ENCODE measurements at places on chromosomes 11 and 22.

DNA sequence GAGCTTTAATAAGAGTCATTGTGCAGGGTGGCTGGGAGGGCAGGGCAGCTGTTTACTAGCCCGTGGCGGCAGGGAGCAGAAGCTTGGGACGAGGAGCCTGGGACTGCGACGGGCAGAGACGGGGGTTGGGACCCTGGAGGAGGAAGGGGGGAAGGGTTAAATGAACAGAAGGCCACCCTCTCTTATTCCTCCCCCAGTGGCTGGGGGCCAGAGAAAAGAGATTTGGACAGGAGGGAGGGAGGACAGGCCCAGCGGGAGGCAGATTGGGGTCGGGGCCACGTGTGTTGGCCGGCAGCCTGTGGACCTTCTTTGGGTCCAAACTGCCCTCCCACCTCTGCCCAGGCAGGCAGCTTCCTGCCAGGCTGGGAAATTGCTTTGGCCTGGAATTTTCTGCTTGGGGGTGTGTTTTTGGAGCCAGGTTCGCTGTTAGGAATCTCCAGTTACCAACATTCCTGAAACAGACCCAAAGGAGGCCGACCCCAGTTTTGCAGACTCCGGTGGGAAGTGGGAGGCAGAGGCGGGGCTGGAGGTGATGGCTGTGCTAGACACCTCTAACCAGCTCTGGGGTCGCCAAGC is 50.2 kb downstream of the APOL3 start:
- no peak for DNase-seq

GRCh38 chr11:76596652-76597051 is 73.9 kb downstream of the LRRC32 start:
- no peak for DNase-seq

DNA sequence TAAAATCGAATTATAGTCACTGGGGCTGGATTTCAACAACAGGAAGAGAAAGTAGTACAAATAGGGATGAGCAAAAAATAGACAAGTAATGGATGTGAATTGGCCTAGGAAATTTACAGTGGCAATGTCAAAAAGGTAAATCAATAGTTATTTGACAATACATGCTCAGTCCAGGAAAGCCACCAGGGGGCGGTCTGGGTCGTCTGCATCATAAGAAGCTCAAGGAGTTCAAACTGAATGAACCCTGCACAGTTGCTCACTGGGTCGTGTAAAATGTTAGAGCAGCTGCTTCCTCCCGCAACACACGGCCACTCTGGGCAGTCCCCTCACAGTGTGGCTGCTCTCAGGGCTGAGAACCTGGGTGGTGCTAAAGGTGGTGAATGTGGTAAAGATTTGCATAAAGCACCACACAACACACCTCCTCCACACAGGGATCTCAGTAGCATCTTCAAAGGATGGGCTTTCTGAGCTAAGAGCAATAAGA is 85.9 kb downstream of the ZNF280B start:
- peak; percentile 31 for DNase-seq

GRCh38 chr22:44091021-44091721 is 67.1 kb downstream of the PARVB start:
- DNase-seq = no peak

DNA sequence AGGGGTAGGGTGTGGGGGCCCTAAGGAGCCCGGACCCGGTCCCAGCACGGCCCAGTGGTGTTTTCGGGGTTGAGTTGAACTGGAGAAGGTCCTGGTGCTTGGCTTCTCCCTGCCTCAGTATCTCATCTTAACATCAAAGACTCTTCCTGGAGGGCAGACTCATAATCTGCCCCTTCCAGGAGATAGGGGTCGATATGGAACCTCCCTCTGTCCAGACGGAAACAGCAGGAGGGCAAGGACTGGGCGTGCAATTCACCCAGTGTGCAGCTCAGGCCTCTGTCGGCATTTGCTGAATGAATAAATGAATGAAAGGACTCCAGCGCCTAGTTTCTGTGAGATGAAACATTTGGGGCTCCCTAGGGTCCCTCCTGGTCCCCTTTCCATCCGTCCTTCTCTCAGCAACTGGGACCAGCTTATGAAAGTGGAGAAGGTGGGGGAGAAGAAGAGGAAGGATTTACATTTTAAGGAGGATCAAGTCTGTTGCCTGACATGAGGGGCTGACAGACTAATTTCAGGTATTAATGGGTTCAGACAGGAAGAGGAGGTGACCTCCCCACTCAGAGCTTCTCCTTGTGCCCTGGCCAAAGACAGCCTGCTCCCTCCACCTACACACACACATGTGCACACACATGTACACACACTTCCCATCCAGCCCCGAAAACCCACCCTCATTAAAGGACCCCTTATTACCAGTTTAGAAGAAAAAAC is 1.1 kb upstream of the SHISA8 start:
- no peak for DNase-seq

- DNase-seq = no peak
These were observed 50.8 kb upstream of the OR4C15 start for GRCh38 chr11:55503449-55503848.

DNA sequence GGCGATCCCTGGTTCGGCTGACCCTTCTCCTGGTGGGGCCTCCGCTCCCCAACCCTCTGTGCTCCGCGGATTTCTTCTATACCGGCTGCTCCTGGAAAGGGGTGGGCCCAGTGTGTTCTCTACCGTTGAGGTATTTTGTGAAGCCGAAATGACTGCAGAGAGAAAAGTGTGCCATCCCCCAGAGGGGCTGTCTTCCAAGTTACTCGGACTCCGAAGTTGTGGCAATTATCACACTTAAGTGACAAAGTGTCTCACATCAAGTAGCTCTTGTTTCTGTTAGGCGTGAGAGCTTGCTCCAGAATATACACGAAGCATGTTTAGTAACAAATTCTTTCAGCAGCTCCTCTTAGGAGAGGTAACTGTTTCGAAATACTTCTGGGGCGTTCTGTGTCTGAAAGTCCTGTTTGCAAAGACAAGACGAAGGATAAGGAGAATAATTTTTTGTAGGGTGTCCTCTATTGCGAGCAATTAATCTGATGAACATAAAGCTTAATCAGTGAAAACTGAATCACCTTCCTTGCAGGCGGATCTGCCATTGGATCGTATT is 434 bp downstream of the XPNPEP3 start:
- DNase-seq = no peak

GRCh38 chr22:22099833-22100812 is 117.5 kb upstream of the TOP3B start:
- DNase-seq = no peak

- no peak for DNase-seq
These were observed 1007.7 kb downstream of the BRD1 start for GRCh38 chr22:48819961-48820360.

- no peak for DNase-seq
These were observed 3.3 kb upstream of the GRAMD1B start for GRCh38 chr11:123426789-123427188.

GRCh38 chr11:15609445-15609844 is 494.7 kb downstream of the INSC start:
- DNase-seq = no peak

- no peak for DNase-seq
These were observed 121.6 kb downstream of the KCNQ1 start for GRCh38 chr11:2566223-2567025.

DNA sequence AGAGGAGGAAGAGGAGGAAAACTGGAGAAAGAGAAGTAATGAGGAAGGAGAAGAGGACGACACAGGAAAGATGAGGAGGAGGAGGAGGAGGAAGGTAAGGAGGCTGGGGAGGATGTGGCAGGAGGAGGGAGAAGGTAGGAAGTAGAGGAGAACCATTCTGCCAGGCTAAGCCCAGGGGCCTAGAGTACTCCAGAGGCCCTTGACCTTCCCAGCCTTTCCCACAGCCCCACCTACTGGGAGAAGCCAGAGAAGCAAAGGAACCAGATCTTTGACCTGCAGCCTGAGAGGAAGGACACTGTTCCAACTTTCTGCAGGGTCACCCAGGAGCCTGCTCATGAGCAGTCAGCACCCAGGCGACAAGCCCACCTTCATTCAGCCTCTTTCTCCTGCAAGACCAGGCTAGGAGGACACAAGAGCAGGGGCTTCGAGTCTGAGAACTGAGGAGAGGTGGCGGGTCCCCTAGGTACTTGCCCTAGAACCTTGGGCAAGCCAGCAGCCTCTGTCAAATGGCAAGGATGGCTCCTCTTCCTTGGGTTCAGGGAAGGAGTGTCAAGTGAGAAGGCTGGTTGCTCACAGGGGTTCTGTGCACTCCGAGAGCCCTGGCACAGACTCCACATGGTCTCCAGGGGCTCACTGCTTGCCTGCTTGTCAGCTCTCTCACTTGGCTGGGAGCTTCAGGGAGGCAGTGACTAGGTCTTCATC is 27.9 kb upstream of the OAF start:
- no peak for DNase-seq

GRCh38 chr11:7965386-7965785 is at the start of gene NLRP10:
TSS of gene NLRP10 (minus strand) at chr11:7965447. CDS start at chr11:7963495, 1,952 bp downstream.
- no peak for DNase-seq

DNA sequence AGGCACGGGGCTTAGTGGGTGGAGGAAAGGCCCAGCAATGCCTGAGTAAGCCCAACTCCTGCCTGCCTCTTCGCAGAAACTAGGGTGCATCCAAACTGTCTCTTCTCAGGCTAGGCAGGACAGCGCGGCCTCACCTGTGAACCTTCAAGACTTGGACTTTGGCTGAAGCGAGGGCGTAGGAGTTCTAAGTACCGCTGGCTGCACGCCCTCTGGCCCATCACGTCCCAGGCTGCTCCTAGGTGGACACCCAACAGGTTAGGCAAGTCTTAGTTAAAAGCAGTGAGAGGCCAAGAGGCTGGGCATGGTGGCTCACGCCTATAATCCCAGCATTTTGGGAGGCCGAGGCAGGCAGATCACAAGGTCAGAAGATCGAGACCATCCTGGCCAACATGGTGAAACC is 1.8 kb upstream of the DDB2 start:
- no peak for DNase-seq

DNA sequence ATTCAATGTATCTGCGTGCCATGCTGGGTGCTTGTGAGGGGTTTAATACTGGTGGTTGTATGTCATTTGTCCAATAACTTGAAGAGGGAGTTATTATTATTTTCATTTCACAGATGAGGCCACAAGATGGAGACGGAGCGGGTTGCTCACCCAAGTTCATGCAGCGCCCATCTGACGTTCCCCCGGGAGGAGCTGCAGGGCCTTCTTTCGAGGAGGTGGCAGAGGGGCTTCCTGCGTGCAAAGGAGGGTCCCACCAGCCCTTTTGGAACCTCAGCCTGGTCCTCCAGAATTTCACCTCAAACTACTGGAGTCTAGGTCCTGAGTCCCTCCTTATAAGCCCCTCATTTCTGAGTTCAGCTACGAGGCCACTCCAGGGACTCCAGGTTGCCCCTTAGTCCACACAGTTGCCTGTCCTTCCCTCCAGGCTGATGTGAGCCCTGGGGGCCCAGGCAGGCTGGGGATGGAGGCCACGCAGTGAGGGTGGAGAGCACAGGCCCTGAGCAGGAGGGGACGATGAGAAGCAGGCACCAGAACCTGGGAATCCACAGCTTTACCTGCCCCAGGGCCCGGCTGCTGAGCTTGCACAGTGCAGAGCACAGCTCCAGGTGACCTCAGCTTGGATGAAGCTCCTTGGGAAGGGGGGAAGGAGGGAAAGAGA is 2.9 kb upstream of the VSIG10L2 start:
- DNase-seq = no peak

- DNase-seq = no peak
These were observed 94.8 kb upstream of the PHOX2A start for GRCh38 chr11:72338741-72339140.

- DNase-seq = no peak
These were observed 22.8 kb upstream of the PICK1 start for GRCh38 chr22:38034278-38034882.

GRCh38 chr11:27429761-27430393 is 42.7 kb downstream of the LGR4 start:
- no peak for DNase-seq

DNA sequence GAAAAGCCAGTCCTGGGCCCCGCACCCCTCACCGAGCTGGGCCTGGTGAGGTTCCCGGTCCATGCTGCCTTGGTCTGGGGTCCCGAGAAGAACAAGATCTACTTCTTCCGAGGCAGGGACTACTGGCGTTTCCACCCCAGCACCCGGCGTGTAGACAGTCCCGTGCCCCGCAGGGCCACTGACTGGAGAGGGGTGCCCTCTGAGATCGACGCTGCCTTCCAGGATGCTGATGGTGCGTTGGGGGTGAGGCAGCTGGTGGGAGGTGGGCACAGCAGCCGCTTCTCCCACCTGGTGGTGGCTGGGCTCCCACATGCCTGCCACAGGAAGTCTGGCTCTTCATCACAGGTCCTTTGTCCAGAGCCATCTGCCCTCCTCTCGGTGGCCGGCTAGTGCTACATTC is 4.5 kb upstream of the SMARCB1 start:
- DNase-seq = no peak
